Stimulated activated CD4-positive, alpha-beta T cell treated with anti-CD3 and anti-CD28 coated beads, Interleukin-1b, Interleukin-23, amount 100 ng/mL, for 4 hours (primary cell): ENCODE measurements at places on chromosomes 6 and 20.

GRCh38 chr6:16103722-16104121 is 25.2 kb upstream of the MYLIP start:
- no peak for DNase-seq

- no peak for DNase-seq
Measured at GRCh38 chr20:57657535-57658446, 37.6 kb upstream of the ZBP1 start.

DNA sequence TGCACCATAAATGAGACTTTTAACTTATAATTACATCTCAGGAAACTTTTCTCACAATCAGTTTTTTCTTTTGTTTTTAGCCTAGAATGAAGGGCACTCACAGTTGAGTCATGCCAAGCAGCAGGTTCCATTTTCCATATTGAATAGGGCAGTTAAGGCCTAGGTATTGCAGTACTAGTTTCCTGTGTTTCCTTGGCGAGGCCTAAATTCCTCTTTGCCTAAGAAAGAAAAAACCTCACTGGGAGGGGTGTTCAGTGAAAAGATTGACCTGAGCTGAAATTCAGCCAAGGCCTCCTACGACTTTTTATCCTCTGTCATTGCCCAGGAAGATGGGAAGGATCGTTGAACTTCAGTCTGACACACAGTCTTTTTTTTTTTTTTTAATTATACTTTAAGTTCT is 85.5 kb downstream of the IMPG1 start:
- no peak for DNase-seq

DNA sequence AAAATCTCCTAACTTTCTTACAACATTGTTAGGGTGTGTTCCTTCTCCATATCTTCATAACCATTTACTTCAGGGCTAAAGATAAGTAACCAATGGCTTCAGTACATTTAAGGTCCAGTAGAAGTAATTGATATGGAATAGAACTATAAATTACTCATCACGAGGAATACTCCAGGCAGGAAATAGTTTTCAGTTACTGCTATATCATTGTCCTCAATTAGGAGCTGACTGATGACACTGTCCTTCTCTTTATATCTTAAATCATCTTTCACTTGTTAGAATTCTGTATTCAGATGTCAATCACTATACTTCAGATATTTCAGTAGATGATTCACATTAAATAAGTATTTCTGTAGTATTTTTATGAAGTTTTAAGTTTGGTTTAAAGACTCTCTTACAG is 88.4 kb downstream of the COL19A1 start:
- no peak for DNase-seq

- DNase-seq: no peak
Measured at GRCh38 chr20:32382102-32382950, 24.2 kb downstream of the ASXL1 start.

- DNase-seq: no peak
Measured at GRCh38 chr6:117482240-117483003, at the start of gene DCBLD1. Gene DCBLD1 (plus strand): TSS chr6:117482674. CDS start chr6:117482782, 108 bp downstream.

DNA sequence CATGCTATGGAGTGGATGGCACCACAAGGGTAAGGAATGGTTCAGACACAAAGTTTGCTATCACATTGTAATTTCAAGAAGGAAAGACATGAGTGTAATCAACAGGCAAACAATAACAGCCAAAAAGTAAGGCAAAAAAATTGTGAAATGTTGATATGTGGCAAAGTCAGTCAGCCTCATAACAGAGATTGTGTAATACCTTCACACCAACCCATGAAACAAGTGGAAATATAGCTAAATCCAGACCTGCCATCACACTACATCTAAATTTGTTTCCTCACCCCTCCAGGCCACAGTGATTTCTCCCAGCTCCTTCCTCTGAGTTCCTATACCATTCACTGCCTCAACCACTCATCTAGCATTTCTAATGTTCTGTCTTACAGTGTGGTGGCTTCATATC is 37.3 kb downstream of the SIM1 start:
- no peak for DNase-seq

- no peak for DNase-seq
Measured at GRCh38 chr6:73742433-73742832, 46.4 kb downstream of the CD109 start.

GRCh38 chr6:113385020-113385431 is 472.1 kb upstream of the MARCKS start:
- no peak for DNase-seq

DNA sequence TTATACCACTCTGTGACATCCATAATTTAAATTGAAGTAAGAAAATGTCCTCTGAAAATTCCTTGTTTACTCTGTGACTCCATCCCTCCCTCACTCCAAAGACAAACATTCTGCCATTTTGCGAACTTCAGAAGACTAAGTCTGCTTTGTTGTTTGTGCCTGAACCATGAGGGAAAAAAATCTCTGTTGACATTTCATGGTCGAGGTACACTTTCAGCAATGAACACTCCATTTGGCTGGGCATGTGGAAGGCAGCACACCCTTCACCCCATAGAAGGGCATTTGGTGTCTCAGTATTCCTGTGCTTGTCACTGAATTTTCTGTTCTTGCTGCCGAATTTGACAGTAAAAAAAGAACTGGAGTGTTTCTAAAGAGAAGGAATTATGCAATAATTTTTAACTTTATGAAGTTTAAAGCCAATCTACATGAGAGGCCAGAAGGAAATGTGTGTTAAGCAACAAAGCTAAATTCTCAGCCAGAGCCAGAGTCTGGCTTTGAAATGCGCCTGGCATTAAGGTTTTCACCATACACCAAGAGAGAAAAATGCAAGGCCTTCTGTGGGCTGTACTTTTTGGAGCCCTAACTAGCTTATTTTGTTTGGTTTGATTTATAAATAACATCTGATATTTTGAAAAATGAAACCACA is 4.7 kb upstream of the PBOV1 start:
- DNase-seq: no peak

DNA sequence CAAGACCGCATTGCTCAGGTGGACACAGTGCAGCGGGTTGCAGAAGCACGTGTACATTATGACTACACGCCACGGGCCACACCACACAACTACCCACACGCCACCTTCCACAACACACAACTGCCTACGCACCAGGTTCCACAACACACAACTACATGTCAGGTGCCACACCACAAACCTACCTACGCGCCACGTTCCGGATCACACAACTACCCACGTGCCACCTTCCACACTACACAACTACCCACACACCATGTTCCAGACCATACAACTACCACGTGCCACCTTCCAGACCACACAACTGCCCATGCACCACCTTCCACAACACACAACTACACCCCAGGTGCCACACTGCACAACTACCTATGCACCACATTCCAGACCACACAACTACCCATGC is 20.5 kb downstream of the THBS2 start:
- no peak for DNase-seq

DNA sequence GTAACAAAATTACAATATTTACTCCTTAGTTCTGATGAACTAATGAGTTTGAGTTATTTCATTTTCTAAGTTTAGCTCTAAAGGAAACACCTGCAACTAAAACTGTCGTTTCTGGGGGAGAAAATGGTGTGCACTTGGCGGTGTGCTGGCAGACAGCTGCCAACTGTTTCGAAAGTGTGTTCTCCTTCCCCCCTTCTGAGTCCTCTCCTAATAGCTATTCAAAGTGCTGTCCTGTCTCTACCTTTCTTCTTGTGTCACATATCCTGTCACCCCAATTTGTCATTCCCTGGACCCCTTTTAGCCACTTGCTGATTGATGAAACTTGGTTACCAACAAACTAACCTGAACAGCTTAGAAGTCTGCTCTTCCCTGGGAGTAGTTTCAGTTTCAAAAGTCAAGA is 4.9 kb upstream of the UBE2J1 start:
- DNase-seq: no peak

DNA sequence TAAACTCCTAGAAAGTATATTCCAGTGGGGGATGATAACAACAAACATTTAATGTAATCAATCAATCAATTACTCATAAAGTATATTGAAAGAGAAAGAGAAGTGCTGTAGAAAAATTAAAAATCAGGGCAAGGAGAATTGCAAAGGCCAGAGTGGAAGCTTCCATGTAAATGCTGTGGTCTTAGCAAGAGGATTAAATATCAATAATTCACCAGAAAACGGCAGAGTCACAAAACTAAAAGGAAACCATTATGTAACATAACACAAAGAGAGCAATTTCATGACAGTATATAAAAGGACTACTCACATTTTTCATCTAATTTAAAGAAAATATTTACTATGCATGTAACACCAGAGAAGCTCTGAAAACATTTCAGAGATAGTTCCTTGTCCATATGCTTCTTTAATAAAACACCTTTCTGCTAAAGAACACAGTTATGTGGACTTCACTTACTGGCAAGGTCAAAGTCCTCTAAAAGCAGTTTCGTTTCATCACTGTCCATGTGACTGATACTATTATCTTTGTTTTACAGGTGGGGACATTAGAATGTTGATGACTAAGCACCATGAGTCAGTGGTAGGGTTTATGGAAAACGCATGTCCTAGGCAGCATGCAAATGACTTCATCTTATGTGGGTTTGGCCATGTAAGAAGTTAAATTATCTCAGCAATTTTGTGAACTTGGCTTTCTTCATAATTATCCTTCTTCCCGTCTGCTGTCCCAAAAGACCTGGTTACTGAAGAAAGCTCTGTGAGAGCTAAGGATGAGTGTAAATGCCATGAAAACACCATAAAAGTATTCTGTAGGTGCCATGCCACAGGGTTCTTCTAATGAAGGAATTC is 185.8 kb upstream of the TENT5A start:
- no peak for DNase-seq

DNA sequence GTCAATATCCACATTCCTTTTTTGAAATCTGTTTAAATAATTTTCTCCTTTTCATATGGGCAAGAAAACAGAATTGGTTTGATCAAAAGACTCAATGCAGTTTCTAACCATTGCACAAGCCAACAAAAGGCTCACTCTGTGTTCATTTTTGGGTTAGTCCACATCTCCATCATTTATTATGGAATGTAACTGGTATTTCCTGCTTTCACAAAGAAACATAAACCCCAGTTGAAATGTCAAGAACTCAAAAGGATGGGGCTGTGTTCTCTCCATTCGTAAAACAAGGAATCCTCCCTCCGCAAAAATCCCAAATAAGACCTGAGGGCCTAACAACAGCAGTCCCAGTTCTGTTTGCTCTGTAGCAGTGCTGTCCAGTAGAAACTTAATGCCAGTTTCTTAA is 420.9 kb downstream of the GJA1 start:
- DNase-seq: no peak

GRCh38 chr20:9202420-9203080 is 133.7 kb downstream of the PLCB4 start:
- DNase-seq: no peak
